ENCODE measurements at places on chromosomes 4 and X.

GRCh38 chr4:74188912-74189311 is 31.0 kb downstream of the MTHFD2L start:
- no peak for DNase-seq

DNA sequence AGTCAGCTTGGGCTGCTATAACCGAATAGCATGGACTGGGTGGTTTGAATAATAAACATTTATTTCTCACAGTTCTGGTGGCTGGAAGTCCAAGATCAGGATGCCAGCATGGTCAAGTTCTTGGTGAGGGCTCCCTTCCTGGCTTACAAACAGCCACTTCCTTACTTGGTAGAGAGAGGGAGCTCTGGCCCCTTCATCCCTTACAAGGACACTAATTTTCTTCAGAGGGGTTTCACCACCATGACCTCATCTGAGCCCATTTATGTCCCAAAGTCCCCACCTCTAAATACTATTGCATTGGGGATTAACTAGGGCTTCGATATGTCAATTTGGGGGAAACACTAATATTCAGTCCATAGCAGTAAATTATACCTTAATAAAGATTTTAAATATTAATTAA is 61.8 kb downstream of the CLNK start:
- peak; percentile 34 for DNase-seq

GRCh38 chr4:86965019-86965976 is 30.5 kb downstream of the AFF1 start:
- DNase-seq: no peak

DNA sequence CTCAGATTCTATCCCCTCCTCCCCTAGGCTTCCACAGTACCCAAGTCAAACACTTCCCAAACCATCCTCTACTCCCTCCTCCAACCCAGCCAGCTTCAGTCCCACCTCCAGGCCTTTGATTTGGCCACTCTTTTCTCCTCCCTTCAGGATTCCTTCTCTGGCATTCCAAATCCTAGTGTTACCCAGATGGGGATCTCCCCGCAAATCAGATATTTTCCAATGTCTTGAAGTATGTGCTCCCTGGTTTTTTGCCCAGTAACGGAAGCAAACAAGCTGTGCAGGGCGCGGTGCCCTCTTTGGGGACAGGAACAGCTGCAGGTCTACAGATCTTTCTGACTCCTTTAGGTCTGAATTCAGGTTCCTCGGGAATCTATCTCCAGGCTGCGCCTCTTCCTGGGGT is 2.2 kb upstream of the SYN1 start:
- DNase-seq: no peak

DNA sequence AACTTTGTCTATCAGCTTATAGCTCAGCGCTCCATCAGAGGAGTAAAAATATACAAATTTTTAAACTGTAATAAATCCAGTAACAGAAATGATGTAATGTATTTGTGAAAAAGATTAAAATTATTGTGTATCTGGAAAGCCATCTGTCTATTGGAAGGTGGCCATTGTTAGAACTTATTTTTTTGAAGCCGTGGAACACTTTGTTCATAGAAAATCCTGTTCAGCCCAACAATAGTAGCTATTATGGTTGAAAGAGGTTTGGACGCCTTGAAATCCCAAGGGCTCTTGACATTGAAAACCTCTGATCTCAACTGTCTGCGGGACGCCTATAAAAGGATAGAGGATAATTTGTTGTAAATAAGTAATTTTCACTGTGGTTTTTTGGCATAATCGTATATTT is 98.3 kb downstream of the RAPGEF2 start:
- no peak for DNase-seq

GRCh38 chrX:137195991-137196390 is 162.2 kb upstream of the GPR101 start:
- DNase-seq: no peak

DNA sequence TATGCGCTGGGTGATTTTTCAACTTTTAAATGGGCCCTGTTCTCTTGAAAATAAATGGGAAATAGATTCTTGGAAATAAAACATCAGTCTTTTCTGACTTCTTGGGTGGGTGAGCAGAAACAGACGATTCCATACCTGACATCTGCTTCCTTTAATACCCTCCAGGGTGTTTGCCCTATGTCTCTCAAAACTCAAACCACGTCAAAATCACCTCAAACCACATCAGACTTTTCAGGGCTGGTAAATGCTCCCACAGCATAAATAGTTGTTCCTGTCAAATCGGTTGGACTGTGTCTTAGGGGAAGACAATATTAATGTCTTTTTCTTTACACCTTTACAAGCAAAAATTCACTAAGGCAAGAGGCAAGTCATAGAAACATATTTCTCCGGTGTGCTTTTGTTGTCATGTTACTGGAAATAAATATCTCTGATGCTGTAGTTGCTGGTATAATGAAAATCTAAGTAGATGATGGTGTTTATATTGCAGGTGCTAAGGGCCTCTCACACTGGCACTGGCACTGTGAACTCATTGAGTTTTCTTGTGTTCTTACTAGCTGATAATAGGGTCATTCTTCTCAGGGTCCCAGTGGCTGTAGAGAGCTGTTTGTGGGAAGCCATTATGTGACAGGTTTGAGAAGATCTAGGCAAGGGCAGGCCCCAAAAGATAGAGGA is 380.4 kb downstream of the RAPGEF2 start:
- DNase-seq: no peak

- no peak for DNase-seq
Measured at GRCh38 chrX:48720577-48721250, 24.2 kb downstream of the SUV39H1 start.

DNA sequence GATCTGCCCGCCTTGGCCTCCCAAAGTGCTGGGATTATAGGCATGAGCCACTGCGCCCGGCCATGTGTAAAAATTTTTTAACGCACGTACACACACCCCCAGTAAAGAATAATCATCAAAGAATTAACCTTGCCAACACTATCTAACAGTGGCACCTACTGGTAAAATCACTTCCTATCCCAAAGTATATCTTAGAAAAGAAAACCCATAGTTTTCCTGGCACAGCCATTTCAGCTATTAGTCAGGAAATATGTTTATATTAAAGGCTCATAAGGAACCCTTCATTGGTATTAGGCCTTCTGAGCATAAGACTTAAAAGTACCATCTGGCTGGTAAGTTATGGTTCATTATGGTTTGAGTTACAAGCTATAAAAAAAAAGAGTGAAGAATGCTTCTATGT is 14.1 kb downstream of the S100G start:
- DNase-seq: no peak

DNA sequence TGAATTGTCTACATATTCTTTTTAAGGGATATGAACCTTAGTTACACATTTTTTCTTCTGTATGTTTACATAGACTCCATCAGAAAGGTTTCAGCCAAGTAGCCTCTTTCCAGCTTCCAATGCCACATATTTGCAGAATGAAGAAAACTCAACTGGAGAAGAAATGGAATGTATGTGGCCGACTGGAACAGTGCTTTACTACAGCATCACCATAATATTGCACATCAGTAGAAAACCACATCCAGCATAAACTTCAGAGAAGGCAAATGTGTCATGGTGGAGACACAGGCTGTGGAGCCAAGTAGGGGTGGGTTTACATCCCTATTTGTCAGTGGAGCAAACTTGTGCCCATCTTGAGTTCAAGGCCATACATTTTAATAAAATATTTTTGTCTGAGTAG is 204.8 kb upstream of the LDB2 start:
- no peak for DNase-seq

- no peak for DNase-seq
Measured at GRCh38 chrX:2517055-2517454, 16.3 kb upstream of the DHRSX start.

- no peak for DNase-seq
Measured at GRCh38 chrX:94977986-94978385, 1304.0 kb downstream of the FAM133A start.

DNA sequence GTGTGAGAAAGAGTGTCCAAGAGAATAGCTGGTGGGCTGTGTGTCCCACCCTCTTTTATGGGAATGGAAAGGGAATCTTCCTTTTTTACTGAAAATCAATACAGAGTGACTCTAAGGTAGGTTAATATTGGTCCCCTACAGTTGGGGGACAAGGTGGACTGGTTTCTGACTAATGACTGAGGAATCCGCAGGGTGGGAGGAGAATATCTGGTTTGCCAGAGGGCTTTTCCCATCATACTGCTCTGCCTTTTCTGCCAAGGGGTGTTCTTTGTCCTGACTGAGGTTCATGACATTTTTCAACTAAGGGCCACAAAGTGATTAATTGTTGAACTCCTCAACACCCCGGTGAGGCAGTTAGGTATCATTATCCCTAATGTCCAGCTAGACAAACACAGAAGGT is 261.6 kb downstream of the SPATA18 start:
- no peak for DNase-seq

GRCh38 chr4:15479089-15479912 is 9.6 kb downstream of the CC2D2A start:
- DNase-seq: peak; percentile 91

DNA sequence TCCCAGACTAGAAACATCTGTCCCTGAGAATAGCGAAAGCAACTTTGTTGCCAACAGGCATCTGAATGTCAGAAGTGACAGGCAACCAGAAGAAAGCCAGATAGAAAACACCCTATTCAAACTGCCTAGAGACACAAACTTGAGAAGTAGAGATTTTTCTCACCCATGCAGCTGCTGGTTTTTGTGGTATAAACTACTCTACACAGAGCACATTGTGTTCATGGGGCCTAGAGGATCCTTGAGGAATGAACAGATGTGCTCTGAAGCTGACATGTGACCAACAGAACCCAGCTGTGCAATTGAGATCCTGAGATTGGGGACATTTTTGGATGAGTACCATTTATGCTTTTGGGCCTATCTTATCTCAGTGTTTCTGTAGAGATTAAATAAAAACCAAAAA is 63.6 kb upstream of the NRK start:
- no peak for DNase-seq

DNA sequence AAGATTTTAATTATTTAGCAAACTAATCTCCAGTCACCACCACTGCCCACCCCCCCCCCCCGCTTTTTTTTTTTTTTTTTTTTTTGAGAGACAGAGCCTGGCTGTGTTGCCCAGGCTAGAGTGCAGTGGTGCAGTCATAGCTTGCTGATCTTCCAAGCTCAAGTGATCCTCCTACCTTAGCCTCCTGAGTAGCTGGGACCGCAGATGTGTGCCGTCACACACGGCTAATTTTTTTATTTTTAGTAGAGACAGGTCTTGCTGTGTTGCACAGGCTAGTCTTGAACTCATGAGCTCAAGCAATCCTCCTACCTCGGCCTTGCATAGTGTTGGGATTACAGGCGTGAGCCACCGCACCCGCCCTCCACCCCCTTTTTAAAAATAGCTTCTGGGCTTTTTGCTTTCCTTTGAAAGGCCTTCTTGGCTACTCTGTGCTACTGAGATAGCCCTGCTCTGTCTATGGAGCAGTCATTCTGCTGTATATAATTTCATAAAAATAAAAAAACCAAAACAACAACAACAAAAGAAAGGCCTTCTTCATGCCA is 18.7 kb downstream of the TXLNG start:
- DNase-seq: no peak

GRCh38 chr4:40909363-40909876 is 159.7 kb downstream of the NSUN7 start:
- DNase-seq: no peak

DNA sequence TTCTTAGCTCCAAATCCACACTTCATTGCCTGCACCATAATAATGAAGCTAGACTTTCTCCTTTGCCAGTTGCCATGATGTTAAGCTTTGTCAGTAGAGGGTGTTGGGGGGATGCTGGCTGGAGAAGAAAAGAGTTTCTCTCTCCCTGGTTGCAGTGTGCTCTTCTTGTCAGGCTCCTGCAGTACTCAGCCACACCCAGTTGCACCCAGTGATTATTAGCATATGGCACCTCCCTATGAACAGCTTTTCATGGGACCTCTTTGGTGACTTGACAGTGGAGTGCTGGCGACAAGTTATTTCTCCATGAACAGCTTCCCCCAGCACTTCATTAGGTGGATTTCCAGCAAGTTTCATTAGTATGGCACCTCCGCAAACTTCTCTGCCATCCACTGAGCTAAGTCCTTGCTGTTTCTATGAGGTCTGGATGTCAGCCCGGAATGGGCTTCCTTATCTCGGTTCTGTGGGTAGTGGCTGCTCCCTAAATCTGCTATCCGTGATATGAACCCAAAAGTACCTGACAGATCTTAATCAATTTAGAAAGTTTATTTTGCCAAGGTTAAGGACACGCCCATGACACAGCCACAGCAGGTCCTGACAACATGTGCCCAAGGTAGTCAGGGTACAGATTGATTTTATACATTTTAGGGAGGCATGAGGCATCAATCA is 18.8 kb upstream of the OTUD4 start:
- DNase-seq: no peak

DNA sequence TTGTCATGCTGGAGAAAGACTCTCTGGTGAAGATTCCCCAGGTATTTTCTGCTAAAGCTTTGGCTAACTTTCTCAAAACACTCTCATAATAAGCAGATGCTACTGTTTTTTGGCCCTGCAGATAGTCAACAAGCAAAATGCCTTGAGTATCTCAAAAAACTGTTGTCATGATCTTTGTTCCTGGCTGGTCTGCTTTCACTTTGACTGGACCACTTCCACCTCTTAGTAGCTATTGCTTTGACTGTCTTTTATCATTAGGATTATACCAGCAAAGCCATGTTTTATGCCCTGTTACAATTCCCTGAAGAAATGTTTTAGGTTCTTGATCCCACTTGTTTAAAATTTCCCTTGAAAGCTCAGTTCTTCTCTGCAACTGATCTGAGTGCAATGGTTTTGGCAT is 231.5 kb downstream of the SLC7A11 start:
- no peak for DNase-seq

GRCh38 chrX:2609431-2610238 is 81.5 kb upstream of the CD99 start:
- DNase-seq: no peak

GRCh38 chrX:29535212-29536162 is 679.9 kb upstream of the MAGEB2 start:
- no peak for DNase-seq

DNA sequence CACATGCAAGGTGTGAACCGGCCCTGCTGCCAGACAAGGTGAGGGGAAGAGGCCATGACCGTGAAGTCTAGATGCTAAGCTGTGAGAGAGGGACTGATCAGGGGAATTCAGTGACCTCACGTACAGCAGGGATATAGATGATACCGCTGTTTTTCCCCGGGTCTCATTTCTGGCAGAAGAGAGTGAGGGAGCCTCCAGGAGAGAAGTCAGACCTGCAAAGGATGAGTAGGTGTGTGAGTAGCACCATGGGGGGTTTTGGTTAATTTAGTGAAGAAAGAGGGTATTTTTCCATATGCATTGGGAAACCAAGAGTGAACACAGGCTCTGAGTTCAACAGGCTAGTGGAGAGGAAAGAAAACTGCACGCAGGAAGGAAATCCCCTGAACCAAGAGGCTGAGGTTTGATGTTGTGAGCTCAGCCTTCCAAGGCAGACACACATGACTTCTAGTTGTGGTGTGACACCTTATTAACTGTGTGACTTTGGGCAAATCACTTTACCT is 127.6 kb upstream of the GATB start:
- no peak for DNase-seq

Data from Kasumi-1 (cell line).